Cortex of kidney (tissue), 1 donor: ENCODE measurements at places on chromosomes 1 and 21.

GRCh38 chr1:8348047-8348776, 30.3 kb downstream of the SLC45A1 start:
- no peak for DNase-seq

- no peak for DNase-seq
Measured at GRCh38 chr21:42174173-42174572, 44.8 kb upstream of the ABCG1 start.

GRCh38 chr1:202976633-202977032, 9.6 kb upstream of the CYB5R1 start:
- DNase-seq = no peak

GRCh38 chr1:27374362-27375086, at the start of gene FCN3:
TSS of gene FCN3 (minus strand) at chr1:27374824. CDS start at chr1:27374818, 6 bp downstream.
- DNase-seq = no peak

GRCh38 chr1:185297982-185298381, 19.1 kb downstream of the IVNS1ABP start:
- no peak for DNase-seq

DNA sequence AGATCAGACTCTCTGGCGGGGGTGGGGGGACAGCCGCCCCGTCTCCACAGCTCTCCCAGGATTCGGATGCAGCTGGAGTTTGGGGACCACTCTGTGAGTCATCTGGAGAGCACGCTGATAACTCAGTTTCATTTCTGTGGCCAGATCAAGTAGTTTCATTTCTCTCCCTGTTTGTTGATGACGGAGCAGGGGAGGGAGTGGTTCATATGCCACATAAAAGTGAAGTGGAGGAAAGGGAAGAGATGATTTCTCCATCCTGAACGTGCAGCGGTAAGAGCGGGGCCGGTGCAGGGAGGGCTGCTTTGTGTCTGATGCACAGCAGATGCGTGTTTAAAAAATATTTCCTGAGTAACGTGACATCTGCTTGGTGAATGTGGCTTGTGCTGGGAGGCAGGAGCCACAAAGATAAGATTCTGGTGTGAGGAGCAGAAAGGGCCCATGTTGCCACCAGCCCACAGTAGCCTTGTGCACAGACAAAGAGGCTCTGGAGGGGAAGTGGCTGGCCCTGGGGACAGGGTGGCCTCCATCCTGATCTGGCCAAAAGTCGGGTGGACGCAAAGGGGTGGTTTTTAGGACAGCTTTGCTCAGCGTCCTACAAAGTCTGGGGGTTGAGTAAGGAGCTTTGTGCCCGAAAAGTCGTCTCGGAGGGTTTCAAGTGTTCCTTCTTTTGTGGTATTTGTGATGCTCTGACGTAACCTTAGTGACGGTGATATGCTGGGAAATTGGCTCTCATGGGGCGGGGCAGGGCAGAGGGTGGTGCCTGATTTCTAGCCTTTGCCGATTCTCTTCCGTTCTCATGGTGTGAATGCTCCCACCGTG, at the start of gene MX2:
MX2 (plus strand) TSS at position 242 of the 819 bp plus-strand sequence. CDS start 14,880 bp downstream, outside the sequence.
- DNase-seq = no peak

GRCh38 chr1:37575692-37576091, 19.0 kb downstream of the DNALI1 start:
- DNase-seq = no peak

DNA sequence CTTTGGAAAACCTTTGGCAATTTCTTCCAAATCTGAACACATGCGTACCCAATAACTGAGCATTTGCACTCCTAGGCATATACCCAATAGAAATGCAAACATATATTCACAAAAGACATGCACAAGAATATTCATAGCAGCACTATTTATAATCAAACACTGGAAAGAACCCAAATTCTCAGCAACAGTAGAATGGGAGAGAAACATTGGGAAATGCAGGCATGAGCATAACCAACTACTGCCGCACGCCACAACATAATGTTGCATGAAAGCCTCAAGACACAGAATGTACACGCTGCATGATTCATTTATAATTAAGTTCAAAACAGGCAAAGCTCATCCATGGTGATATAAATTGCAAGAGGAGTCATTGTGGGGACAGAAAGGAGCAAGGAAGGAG, 69.5 kb upstream of the FBXO28 start:
- DNase-seq = no peak

- no peak for DNase-seq
Measured at GRCh38 chr1:119587341-119587740, 60.7 kb downstream of the ZNF697 start.

GRCh38 chr1:156383023-156383422, 14.0 kb downstream of the RHBG start:
- no peak for DNase-seq

DNA sequence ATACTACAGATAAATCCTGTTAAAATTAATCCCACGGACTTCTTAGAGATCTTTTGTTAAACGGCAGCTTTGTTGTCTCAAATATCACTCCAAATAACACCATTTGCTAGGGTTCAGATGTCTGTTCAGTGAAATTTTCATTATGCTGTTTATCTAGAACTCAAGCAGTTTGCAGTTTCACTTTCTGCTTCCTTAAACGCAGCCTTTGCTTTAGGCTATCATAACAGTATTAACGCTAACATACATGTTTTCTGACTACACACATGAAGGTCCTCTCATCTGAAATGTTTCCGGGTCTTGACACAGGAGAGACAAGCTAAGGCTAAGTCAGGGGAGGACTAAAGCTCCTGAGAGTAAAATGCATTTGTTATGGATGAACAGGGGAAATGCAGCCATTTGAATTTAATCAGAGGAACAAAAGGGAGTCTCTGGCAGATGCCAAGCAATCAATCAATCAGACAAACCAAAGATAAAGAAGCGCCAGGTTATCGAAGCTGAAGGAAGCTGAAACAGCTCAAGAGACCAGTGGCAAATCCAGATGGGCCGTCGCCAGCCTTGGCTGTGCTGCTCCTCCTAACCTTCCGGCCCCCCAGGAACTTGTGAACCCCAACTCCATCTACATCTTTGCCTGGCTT, 16.9 kb downstream of the CCSAP start:
- no peak for DNase-seq

- DNase-seq = no peak
Measured at GRCh38 chr1:235799264-235799663, 67.4 kb downstream of the LYST start.

DNA sequence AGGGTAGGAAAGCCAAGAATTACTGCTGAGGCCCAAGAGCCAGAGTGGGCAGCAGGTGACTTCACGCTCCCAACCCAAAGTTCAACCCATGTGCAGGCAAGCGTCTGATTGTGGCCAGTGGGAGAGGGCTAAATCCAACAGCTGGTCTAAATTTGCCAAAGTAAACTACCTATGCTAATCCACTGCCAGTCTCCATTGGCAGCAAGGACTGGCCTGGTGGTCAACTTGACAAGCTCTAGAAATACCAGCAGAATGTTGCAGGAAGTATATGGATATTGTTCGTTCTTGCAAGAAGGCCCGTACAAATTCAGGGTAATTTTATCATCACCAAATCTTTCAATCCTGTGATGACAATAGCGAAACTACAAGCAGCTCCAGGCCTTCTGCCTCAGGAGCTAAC, 1.5 kb downstream of the TMEM63A start:
- no peak for DNase-seq
